Fibroblast of skin of left biceps (primary cell): ENCODE measurements at places on chromosomes 12 and 14.
A peak's percentile ranks its signal among the peaks of the same experiment; 100 is the strongest.

DNA sequence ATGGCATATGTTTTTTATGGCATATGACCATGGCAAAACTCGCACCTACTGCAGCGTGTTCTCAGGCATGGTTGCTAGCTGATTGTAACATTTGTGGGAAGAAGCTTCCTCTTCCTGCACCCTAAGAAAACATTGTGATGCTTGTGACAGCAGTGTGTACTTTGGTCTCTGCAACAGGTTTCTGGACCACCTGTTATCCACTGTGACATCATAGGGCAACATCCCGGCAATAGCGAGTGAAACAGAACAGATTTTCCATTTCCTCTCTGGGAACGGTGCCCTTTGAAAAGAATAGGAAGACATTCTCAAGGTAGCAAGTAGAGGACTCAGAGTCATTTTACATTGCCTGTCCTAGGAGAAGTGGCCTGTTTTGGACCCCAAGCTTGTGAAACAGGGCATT lies 135.4 kb upstream of the TRHDE start:
- no peak for DNase-seq

DNA sequence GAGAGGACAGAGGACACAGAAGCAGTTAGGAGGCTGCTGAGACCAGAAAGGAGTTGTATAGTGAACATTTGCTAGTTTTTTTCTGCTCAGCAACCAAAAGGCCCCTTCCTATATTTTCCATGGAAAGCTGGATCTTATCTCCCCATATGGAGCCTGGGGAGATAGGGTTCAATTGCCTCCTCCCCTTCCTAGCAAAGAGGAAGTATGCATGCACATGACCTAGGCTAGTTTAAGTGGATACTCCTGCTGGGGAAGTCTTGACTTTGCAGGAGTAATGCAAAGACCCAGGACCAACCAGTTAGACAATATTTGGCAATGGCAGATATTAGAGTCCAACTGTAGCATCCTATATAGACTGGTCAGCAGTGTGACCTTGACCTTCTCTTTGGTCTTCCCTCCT lies 15.1 kb downstream of the CHD8 start:
- DNase-seq: no peak

DNA sequence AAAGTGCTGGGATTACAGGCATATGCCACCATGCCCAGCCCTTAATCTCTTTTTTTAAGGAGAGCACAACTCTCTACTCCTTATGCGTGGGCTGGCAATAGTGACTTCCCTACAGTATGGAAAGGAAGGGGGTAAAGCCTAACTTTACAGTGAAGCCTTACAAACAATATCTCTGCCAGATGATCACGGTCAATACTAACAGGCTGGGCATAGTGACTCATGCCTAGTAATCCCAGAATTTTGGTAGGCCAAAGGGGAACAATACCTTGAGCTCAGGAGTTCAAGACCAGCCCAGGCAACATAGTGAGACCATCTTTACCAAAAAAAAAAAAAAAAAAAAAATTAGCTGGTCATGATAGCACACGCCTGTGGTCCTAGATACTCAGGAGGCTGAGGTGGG lies 5.6 kb downstream of the PYM1 start:
- DNase-seq: no peak

GRCh38 chr14:34997762-34998161 lies 15.0 kb downstream of the SRP54 start:
- no peak for DNase-seq

DNA sequence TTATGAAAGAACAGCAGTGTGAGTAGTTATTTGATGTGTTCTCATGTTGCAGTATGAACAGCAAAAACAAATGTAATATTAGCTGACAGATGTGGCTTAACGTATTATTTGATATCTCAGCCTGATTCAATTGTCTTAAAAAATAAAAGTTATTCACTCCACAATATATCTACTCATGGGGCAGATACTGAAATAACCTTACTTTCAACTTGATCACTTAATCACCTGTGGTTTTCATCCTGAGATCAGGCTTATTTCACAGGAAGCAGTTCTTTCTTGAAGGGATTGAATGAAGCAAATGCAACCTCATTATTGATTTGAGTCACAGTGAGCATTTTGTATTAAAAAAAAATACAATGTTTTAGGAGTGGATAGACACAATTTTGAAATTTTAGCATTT lies 90.3 kb downstream of the AKAP6 start:
- DNase-seq: no peak

DNA sequence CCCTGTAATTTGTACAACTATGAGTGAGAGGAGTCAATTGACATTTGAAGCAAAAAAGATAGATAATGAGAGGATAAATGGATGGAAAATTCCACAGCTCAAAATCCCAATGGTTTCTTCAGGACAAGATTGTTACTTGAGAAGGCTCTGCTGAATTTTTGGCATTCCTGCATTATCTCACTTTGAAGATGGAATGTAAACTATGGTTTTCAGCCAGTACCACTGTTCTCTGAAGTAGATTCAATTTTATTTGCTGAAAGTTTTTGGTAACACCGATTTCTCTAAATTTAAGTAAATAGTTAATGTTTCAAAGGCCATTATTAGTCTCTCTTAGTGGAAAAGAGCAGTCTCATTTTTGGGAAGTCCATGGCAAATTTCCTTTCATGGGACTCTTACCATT lies 121.9 kb upstream of the SLC38A2 start:
- peak; percentile 67 for DNase-seq

- no peak for DNase-seq
Measured at GRCh38 chr14:61322011-61322798, 826 bp downstream of the PRKCH start.

DNA sequence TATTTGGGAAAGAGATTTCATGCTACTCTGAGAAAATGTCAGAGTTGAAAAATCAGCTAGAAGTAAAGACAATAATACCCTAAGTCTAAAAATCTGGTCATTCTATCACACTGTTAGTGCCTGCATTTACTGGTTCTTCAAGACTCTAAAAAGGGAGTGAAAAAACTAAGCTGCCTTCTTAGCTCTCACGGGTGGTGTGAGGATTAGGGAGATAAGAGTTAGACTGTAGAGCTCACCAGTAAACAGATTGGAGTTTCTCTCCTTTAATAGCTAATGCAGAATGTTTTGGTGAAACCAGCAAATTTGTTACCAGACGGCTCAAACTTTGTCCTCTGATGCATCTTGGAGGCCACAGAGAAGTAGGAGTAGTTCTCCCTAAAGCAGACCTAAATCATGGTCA lies 135.0 kb upstream of the OTX2 start:
- no peak for DNase-seq

DNA sequence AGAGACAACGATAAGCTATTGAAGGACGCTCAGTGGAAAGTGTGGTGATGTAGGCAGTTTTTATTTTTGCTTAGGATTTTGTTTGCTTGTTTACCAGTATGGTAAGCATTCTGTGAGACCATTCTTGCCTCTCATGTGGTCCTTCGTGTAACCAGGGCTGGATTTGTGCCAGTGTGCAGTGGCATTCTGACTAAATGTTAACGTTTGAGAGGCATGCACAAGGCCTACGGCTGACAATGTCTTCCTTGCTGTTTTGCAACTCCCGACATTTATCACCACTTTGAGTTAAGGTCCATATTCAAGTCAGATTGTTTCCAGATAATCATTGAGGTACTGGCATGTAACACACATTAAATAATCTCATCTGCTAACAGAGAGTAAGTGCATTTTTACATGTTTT lies 102.3 kb upstream of the BCAT1 start:
- DNase-seq: no peak

DNA sequence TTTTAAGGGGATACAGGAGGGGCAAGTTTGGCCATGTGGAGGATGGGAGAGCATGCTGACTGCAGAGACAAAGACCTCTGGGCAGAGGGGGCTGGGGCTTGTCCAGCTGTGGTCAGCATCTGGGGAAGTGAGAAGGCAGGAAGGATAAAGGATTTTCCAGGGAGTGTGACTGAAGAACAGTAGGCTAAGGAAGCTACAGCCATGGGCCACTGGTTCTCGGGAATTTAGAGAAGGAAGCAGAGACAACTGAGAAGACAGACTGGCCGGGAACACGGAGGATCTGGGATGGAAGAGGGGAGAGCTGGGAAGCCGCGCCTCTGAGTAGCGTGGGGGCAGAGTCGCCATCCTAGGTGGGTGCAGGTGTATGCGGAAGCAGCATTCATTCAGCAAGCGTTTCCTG lies 7.0 kb upstream of the PGAM5 start:
- no peak for DNase-seq

DNA sequence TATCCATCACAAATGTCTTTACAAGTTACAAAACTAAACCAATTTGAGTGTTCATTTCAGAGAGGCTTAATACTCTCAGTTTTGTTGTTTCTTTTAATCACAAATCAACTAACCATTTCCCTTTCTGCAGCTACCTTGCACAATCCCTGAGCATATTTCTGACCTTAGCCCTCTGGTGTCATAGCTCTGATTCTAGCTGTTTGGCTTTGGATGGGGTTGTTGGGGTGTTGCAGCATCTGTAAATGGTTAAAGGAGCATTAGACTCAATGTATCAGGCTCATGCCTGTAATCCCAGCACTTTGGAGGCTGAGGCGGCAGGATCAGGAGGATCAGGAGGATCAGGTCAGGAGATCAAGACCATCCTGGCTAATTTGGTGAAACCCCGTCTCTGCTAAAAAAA lies 461.4 kb downstream of the NRXN3 start:
- DNase-seq: no peak

GRCh38 chr14:31487886-31488285 lies at the start of gene GPR33:
Gene GPR33 (minus strand): TSS chr14:31488039. CDS start chr14:31483965, 4,074 bp downstream.
- DNase-seq: no peak

DNA sequence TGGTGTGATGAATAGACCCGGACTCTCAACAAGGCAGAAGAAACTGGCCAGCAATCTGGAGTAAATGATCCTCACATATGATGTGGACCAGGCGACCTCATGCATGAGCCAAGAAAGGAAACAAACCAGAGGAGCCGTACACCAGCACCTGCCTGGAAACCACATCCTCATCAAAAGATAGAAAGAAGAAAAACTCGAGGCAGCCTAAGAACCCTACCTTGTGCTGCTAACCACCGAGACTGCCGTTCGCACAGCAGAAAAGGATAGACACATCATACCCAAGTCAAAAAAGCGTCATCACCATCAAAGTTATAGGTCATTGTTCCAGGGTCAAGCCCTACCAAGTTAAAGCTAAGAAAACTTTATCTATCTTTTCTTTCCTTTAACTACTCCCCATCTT lies 66.7 kb downstream of the RESF1 start:
- DNase-seq: no peak

- DNase-seq: no peak
Measured at GRCh38 chr14:45065540-45065939, 18.4 kb upstream of the PRPF39 start.

DNA sequence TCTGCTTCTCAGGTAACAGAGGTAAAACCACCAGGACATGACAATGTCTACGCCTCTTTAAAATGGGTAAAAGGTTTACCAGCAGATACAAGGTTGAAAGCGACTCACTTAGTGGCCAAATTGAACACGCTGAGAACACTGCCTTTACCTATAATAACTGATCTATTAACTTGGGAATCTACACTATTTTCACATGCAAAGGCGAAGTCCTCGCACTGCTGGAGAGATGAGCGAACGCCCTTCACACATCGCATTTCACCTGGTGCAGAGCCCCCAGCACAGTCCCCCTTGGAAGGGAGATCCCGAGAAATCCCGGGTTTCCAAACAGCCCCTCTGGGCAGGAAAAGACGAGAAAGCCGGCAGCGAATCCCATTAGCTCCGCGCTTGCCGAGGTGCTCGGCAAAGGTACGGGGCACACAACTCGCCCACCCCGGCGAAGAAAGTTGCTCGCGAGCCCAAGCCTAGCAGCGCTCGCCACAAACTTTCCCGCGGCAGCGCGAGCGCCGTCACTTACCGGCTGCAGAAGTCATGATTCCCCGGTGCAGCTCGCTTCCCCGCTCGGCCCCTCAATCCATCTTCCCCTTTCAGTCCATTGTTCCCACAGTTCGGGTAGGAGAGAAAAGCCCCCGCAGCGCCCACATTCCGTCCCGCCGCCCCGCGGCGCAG lies 423 bp downstream of the FGD6 start:
- no peak for DNase-seq

DNA sequence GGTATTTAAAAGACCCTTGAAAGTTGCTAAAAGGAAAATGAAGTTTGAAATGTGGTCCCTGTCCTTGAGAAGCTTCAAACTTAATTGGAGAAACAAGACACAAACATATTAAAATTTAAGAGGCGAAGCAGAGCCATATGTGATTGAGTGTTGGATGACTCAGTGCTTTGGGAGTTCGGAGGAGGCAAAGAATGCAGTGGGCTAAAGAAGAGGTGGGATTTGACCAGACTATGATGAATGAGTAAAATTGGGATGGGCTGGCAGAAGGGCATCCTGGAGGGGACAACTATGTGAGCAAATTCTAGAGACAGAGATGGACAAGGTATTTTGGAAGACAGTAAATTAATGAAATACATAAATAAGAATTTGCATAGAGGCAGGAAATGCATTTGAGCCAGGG lies 358.6 kb downstream of the EGLN3 start:
- DNase-seq: no peak

DNA sequence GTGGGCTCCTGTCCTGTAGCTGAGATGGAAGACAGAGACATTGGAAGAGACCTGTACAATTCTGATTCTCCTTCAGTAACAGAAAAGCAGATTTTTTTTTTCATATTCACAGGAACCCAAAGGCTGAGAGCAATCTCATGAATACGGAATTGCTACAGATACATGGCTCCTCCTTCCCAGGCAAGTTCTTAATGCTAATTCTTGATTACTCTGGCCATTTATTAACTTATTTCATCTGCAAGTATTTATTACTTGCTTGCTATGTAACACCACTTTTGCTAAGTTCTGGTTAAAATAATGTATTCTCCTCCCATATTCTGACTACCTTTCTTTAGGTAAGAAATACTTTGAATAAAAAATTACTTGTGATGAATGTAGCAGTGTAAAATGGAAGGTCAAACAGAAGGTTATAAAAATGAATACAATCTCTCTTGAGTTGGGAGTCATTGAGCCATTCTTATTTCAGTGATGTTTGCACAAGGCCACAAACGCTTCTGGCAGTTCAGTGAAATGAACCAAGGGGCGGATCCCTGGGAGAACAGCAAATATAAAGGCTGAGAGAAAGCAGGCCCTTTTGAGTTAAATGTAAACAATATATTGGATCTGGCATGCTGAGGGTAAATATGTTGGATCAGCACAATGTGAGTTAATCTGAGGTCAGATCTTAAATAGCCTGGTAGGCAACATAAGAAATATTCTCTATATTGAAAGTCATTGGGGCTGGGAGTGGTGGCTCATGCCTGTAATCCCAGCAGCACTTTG lies 37.6 kb downstream of the MUCL1 start:
- no peak for DNase-seq
